NCI-H526 (cell line): ENCODE measurements at places on chromosomes 5 and 9.

DNA sequence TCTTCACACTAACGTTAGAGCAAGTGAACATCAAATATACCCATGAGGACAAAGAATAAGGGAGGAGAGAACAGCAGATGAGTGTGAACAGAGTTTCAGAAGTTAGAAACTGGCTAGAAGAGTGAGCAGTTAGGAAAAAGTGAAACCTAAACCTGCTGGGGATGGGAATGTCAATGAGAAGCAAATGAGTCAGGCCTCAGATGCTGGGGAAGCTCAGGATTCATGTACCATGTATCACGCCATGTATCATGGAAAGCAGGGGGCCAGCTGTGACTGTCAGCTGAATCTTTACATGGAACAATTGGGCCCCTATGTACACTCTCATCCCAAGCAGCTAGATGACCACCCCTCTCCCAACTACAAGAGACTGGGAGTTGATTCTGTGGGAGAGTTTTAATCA, 16.2 kb downstream of the GDF9 start:
- peak; percentile 4 for DNase-seq

DNA sequence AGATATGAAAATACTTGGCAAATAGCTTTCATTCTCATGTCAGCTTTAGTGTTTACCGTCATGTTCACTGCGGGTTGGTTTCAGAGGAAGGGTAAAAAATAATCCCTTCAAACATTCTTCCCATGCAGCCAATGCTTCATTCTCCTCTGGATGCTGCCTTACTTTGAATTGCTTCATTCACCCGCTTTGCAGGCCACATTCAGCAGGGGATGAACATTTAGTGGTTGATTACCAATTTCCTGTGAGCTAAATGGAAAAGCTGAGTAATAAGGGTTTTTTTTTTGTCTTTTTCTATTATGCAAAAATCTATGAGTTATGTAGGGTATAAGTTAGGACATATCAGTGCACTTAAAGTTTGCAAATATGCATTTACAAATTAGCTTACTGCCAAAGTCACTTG, 96.3 kb upstream of the MEF2C start:
- peak; percentile 22 for DNase-seq

- no peak for DNase-seq
These were observed 76.0 kb downstream of the GADD45G start for GRCh38 chr9:89680547-89681467.

DNA sequence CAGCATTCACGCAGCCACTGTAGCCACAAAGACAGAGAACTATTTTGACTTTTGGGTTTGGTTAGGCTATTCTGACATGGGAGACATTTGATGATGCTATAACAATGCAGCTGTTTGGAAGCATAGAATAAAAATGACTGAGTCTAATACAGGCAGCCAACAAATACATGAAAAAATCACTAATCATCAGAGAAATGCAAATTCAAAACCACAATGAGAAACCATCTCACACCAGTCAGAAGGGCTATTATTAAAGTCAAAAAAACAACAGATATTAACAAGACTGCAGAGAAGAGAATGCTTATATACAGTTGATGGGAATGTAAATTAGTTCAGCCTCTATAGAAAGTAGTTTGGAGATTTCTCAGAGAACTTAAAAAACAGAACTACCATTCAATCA, 107.1 kb upstream of the POC5 start:
- DNase-seq = no peak

- DNase-seq = no peak
These were observed 166.8 kb downstream of the PSAT1 start for GRCh38 chr9:78463750-78464149.

DNA sequence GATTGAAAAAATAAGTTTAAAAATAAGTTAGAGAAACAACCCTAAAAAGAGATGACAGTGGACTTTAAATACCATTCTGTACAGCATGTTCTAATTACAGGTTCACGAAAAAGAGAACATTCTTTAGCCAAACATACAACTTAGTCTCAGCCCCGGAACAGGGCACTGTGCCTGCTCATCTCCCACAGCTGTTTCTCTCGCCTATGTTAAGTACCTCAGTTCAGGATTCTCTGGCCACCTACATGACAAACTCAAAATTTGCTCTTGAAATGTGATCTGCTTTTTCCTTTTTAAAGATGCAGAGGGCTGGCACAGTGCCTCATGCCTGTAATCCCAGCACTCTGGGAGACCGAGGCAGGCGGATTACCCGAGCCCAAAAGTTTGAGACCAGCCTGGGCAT, 52.3 kb downstream of the MYO10 start:
- peak; percentile 42 for DNase-seq

- no peak for DNase-seq
These were observed 126.0 kb downstream of the WNK2 start for GRCh38 chr9:93309889-93310425.

- no peak for DNase-seq
These were observed 1.3 kb upstream of the PTPDC1 start for GRCh38 chr9:94082956-94083355.

- DNase-seq = no peak
These were observed 8.4 kb upstream of the SAP30L start for GRCh38 chr5:154437281-154437965.

- no peak for DNase-seq
These were observed 36.2 kb downstream of the RAPGEF1 start for GRCh38 chr9:131703697-131704096.

GRCh38 chr9:37218800-37219425, 98.5 kb downstream of the ZCCHC7 start:
- no peak for DNase-seq

- no peak for DNase-seq
These were observed 67.7 kb downstream of the NUP214 start for GRCh38 chr9:131193051-131193450.

GRCh38 chr5:20959347-20959746, 971.3 kb upstream of the CDH18 start:
- DNase-seq = no peak

DNA sequence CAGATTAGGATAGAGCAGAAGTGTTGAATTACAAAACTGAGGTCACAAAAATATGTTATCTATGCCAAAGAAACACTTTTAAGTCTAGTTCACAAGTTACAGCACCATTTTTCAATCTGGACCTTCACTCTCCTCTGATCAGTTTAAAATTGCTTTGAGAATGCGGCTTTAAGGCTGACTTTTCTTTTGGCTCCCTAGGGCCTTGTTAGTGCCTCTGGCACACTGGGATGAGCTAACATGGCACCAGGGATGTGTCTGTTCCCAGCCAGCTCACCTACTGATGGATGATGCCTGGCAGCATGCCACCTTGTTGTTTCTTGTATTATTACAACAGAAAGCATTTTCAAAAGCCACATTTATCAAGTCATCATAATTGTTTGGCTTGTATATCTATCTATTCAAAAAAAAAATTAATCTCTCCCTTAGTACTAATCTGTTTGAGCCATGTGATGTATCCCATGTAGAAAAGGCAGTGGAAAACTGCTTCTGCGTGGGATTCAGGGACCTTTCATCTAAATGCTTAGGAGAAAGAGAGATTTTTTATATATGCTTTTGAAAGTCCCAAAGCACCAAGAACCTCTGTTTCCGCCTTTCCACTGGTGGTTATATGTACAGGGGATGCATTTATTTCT, 46.6 kb downstream of the ADAMTSL1 start:
- no peak for DNase-seq

- DNase-seq = no peak
These were observed 76.9 kb upstream of the NFIL3 start for GRCh38 chr9:91500509-91501014.

DNA sequence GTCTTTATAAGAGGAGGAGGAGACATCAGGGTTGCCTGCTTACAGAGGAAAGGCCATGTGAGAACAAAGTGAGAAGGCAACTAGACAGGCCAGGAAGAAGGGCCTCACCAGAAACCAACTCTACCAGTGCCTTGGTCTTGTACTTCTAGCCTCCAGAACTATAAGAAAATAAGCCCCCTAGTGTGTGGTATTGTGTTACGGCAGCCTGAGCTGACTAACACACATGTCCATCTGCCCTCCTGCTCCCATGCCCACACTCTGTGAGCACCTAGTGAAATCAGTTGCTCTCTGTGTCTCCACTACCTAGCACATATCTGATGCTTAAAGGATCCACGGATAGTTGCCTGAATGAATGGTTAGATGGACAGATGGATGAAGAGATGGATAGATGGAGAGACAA, 6.9 kb downstream of the AK3 start:
- no peak for DNase-seq

DNA sequence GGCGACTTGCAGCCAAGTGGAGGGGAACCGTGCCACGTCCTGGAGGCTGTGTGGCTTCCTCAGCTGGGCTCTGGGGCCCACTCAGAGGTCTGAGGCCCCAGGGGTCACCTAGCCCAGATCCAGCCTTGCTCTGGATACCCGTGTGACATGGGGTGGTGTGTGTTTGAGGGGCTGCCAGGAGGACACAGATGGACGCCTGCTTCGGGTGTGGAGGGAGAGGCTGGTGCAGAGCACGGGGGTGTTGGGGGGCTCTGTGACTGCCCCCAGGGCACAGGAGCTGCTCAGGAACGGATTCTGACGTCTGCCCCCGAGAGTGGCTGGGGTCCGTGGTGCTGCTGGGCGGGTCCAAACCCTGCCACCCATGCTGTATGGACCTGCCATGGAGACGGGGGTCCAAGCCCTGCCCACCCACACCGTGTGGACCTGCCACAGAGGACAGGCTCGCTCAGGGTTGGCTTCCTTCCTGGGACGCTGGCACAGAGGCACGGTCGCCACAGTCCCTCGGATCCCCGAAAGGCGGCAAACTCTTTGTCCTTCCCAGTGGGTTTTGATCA, 10.5 kb downstream of the INPP5E start:
- no peak for DNase-seq

- DNase-seq = no peak
These were observed 14.4 kb upstream of the PHF19 start for GRCh38 chr9:120891245-120891883.

GRCh38 chr5:3590967-3591900, 4.4 kb upstream of the IRX1 start:
- DNase-seq = peak; percentile 69

GRCh38 chr9:89189215-89189614, 10.6 kb upstream of the SHC3 start:
- no peak for DNase-seq

DNA sequence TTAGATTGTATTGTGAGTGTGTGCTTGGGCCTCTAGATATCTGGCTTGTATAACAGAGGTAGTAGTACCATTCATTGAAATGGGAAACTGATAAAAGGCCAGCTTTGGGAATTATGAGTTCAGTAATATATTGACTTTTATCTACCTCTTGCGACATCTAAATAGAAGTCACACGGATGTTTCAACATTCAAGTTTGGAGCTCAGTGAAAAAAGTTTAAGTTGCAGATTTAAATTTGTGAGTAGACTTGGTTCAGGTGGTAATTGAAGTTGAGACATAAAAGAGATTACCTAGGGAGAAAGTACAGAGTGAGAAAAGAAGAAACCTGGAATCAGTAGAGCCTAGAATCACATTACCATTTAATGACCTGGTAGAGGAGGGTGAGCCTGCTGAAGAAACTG, 189.5 kb downstream of the FER start:
- DNase-seq = no peak

DNA sequence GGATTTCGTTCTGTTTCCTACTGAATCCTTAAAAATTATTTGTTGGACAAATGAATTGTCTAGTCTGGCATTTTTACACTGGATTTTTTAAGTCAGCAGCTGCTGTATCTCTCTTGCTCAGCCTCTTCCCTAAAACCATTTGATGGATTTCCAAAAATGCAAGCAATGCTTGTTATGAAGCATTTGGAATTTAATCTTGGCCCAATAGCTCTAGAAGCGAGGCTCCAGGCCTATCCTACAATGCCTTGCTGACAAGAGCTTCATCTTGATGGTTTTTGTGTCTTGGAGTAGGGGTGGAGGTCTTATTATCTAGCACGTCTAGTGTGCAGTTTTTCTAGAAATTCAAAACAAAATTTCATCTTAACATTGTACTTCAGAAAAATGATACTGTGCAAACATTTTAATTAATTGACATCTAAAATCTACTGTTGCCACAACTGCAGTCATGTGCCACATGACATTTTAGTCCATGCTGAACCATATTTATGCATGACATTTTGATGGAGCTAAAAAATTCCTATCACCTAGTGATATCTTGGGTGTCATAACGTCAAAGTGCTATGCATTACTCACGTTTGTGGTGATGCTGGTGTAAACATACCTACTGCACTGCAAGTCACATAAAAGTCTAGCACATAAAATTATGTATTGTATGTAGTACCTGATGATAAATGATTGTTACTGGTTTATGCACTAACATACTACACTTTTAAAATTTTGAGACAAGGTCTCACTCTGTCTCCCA, 5.9 kb upstream of the RAD23B start:
- no peak for DNase-seq

DNA sequence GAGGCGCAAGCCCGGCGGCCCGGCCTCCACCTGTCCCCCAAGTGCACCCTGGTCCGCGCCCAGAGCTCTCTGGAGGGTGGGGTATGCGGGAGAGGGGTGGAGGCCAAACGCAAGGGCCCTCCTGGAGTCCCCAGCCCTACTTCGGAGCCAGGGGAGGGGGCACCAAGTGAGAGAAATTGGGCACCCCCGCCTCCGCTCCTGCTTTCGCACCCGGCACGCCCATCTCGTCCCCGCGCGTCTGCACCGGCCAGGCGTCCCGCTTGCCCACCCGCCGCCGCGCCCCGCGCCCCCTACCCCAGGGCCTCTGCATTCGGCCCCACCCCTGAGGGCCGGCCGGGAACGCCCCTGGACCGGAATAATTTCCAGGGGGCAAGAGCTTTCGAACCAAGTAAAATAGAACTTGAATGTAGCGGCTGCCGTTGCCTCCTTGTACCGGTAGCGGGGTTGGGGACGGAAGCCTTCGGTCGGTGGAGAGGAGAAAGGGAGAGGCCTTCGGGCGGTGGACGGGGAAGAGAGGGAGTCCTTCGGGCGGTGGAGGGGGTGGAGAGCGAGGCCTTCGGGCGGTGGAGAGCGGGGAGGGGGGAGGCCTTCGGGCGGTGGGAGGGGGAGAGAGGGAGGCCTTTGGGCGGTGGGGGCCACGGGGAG, 694 bp upstream of the PHPT1 start:
- peak; percentile 62 for DNase-seq

GRCh38 chr5:163941079-163941478, 435.7 kb downstream of the MAT2B start:
- no peak for DNase-seq

GRCh38 chr9:128033609-128034008, 33.5 kb downstream of the NAIF1 start:
- DNase-seq = no peak
